ENCODE measurements at places on chromosomes 5 and 9.
A peak's percentile ranks its signal among the peaks of the same experiment; 100 is the strongest.

DNA sequence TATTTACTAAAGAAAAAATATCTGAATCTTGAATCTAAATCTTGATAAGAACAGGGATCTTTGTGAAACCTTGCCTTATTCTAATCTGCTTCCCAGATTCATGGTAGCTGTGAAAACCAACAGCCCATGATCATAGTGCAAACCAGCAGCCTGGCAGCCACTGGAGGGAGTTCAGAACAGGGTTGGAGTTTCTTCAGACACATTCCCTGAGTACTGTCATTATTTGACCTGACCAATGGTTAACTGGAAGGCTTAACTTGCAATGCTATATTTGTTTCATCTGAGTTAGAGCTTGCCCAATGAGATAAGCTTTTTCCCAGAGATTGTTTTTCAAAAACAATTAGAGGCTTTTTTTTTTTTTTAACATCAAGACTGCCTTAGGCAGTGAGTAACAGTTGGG, 47.8 kb downstream of the LOX start:
- no peak for DNase-seq

DNA sequence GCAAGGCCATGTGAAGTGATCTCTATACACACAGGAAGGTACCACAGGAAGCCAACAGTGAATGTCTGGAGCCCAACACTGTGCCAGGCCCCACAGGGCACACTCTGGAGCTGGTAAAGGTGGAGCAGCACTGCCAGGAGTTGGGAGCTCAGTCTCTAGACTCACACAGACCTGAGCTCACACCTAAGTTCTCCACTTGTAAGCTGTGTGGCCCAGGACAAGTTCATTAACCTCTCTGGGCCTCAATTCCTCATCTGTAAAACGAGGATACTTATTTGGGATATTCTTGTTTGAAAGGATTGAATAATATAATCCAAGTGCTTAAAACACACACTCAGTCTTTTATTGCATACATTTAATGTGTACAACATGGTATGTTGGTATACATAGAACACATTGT, 60.6 kb upstream of the IQGAP2 start:
- no peak for DNase-seq

DNA sequence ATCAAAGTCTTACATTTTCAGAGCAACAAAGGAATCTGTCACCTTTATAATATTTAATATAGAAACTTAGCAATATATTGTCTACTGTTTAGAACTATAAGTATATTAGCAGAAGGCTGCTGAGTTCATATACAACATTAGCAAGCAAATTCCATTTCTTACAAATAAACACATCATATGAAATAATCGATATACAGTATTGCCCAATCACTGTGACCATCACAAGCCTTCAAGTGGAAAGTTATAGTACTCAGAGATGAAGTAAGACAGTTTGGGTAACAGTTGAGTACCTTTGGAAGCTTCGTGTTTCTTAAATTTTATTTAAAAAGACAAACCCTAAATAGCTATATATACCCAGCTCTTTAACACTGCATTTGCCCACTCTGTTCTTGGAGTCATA, 135.2 kb upstream of the IRX1 start:
- DNase-seq, result no peak

GRCh38 chr5:8861764-8862163, 684.1 kb downstream of the SEMA5A start:
- DNase-seq, result no peak

- DNase-seq, result no peak
Measured at GRCh38 chr5:31476738-31477141, 55.2 kb downstream of the DROSHA start.

- DNase-seq, result no peak
Measured at GRCh38 chr9:68781928-68782327, 76.9 kb downstream of the PIP5K1B start.

GRCh38 chr5:128455841-128456361, 82.1 kb downstream of the FBN2 start:
- DNase-seq, result no peak

DNA sequence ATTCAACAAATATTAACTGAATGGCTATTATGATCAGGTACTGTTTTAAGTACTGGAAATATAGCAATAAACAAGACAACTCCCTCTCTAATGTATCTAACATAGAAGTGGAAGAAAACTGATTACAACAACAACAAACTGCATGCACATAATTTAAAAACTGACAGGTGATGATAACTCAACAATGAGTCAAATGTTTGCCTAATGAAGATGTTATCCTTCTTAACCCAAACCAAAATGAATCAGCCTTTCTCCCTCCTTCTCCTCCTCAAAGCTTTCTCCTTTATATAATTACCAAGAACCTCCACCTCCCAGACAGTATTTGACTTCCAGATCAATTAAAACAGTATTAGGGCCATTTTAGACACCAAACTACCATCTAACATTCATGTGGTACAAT, 49.3 kb downstream of the RICTOR start:
- no peak for DNase-seq

DNA sequence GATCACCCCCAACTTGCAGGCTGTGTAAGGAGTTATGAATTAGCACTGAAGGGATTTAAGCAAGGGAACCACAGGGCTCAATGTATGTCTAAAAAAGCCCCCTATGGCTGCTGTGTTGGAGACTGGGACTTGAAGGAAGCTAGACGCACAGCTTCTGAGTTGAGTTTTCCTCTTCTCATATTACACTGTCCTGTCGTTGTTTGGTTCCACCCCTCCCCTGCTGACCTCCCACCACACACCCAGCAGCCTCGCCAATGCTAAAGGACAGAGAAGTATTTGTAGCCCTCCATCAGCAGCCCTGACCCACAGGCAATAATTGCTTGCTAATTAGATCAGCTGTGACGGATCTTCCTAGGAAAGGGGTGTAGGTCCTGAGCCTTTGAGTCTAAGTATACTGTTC, 15.1 kb upstream of the CARTPT start:
- no peak for DNase-seq

- no peak for DNase-seq
Measured at GRCh38 chr5:167284222-167284890, 1007.1 kb upstream of the WWC1 start.

- no peak for DNase-seq
Measured at GRCh38 chr9:92333282-92333634, 7.5 kb downstream of the CENPP start.

DNA sequence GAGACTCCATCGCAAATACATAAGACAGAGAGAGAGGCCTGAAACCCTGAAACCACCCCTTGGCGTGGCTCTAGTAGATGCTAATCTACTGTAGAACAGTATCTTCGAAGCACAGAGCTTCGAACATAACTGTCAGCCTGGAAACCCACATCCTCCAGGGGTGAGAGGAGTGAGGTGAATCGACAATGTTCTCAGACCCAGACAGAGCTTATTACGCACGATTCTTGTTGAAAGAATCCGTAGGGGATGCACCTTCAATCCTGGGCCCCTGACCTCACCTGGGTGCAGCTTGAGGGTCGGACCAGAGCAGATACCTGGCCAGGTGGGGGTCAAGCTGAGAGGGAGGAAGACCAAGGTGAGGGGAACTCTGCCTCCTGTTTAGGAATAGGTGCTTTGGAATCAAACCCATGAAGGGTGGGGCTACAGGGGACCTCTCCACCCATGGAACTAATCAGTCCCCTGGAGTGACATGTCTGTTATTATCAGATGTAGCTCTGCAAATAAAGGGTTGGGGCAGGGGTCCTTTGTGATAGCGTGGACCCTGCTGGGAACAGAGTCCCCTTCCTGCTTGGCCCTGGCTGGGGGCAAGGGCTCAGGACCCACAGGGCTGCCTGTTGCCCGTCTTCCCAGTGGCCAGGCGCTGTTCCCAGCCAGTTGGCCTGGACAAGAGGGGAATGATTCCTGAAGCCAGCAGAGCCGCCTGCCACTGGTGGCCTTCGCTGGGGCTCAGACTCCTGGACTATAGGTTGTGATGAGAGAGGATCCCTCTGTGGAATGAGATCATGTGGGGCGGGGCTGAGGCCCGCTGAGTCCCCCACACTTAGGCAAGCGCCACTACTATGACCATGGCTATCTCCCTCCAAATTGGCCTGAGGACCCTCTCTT, 41.2 kb downstream of the DBH start:
- DNase-seq, result no peak

GRCh38 chr5:88140396-88140855, 128.2 kb downstream of the TMEM161B start:
- no peak for DNase-seq

DNA sequence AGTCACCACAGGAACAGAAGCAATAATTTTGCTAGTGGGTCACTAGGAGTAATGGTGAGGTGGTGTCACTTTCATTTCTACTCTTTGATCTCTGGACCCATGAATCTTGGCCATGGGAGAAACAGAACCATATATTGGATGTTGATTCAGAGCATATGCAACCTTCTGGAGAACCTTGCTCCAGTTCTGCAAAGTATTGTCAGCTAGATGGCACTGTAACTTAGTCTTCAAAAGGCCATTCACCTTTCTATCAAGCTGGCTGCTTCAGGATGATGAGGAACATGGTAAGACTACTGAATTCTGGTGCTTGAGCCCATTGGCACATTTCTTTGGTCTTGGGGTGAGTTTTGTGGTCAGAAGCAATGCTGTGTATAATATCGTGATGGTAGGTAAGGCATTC, 129.1 kb upstream of the FBN2 start:
- DNase-seq, result no peak

DNA sequence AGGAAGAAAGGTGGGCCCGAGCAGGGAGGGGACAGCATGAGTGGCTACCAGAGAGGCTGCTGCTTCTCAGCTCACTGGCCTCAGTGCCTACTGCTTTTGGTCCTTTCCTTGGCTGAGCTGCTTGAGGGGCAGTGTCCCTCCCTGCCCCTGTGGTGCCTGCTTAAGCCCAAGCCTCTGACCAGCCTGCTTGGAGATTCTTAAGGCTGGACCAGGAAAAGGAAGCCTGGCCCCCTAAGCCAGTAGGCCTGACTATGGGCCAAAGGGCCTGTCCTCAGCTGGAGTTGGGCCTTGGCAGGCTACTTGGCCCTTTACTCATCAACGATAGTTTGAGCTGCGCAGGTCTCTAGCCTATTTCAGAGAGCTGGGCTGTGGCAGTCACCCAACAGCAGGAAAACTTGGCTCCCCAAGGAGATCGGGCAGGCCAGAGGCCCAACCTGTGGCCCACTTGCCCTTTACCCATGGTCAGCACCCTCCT, 24.9 kb downstream of the TCF7 start:
- DNase-seq, result no peak

- peak; percentile 57 for DNase-seq
Measured at GRCh38 chr9:127244609-127245601, 19.7 kb upstream of the GARNL3 start.

- no peak for DNase-seq
Measured at GRCh38 chr9:119181561-119181960, 187.7 kb downstream of the BRINP1 start.

- no peak for DNase-seq
Measured at GRCh38 chr9:84898188-84898587, 228.7 kb downstream of the NTRK2 start.

DNA sequence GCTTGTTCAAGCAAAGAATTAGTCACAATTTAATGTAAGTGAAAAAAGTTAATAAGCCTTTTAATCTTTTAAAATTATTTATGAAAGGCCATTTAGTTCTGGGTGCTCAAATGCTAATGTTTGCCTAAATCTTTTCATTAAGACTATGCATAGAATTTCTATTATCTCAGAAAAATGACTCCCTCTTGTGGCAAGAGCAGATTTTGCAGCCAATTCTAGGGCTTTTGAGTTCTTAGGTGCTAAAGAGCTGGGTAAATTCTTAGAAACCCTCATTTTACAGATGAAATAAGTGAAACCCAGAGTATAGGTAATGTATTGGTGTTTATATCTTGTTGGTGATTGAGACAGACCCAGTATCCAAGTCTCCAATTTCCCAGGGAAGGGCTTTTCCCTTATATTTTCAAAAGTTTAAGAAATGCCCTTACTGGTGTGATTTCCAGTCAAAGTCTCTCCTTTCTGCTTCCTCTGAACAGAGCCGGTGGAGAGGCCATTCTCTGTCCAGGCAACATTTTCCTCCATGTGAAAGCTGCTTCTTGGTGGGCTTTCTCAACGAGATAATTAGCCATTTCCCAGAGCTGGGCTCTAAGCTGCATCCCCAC, 24.1 kb upstream of the PCSK5 start:
- no peak for DNase-seq

GRCh38 chr9:77810637-77811119, 162.6 kb upstream of the GNA14 start:
- DNase-seq, result no peak

DNA sequence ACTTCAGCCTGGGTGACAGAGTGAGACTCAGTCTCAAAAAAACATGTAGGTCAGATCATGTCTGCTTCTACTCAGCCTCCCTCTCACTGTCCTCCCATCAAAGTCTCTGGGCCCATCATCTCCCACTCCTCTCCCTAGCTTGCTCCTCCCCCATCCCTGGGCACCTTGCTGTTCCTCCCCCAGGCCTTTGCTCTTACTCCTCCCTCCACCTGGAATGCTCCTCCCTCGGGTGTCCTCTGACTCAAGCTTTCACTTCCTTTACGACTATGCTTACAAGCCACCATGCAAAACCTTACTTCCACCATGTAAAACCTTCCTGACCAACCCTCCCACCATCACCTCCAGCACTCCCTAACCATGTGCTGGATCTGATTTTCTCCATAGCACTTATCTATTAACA, 51.5 kb downstream of the MTMR12 start:
- no peak for DNase-seq

GRCh38 chr9:101677861-101678260, 60.6 kb downstream of the GRIN3A start:
- no peak for DNase-seq

GRCh38 chr5:59874675-59875074, 18.9 kb downstream of the PDE4D start:
- DNase-seq, result no peak

GRCh38 chr9:28092981-28093936, 520.0 kb upstream of the C9orf72 start:
- no peak for DNase-seq

DNA sequence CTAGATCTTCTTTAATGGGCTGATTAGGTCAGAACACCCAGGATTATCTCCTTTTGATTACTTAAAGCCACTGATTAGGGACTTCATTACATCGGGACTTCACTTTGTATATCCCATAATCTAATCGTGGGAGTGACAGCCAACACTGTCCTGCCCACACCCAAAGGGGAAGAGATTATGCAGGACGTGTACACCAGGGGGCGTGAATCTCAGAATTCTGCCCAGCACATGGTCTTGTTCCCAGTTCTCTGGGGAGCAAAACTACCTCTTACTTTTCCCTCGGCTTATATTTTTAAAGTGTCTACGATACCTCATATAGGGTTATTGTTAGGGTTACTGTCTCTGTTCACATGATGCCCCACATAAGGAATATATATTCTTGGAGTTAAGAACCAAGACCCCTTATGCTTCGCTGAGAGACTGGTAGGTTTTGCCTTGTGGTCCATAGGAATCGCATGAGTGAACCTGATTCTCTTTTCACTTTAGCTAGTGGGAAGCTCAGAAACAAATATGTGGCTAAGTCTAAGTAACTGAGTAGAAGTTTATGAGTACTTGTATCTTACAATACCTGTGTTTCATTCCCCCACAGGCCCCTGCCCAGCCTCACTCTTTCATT, 192.7 kb downstream of the GNA14 start:
- no peak for DNase-seq

DNA sequence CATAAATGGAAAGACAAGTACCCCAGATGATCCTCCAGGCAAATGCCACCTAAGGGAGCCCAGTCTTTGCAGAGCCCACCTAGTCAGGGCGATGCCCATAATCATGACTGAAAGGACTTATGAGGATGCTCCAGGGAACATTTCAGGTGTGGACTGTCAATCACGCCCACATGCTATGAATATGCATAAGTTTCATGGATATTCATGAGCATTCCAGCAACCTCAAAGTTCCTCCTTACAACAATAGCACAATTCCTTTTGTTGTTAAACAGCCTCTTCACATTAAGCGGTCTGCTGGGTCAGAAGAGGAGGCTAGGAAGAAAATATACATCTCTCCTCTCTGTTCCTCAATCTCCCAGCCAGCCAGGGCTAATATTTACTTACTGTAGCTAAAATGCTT, 161.6 kb downstream of the C5orf15 start:
- no peak for DNase-seq
